ENCODE measurements at places on chromosomes 4 and X. TPM values are rescaled to one million over a fixed set of nuclear protein-coding genes. Genes with fewer than 3 reads are reported as not detected.
A peak's percentile ranks its signal among the peaks of the same experiment; 100 is the strongest.

GRCh38 chr4:186486172-186486571 lies 69.2 kb downstream of the MTNR1A start:
- DNase-seq: no peak
- no peaks in the 10 kb centered on the region for H3K36me3 ChIP-seq
- H3K27me3 ChIP-seq: no peaks in the 10 kb centered on the region
- H3K4me1 ChIP-seq: no peaks in the 10 kb centered on the region
- H3K27ac ChIP-seq: no peak overlapping the region

DNA sequence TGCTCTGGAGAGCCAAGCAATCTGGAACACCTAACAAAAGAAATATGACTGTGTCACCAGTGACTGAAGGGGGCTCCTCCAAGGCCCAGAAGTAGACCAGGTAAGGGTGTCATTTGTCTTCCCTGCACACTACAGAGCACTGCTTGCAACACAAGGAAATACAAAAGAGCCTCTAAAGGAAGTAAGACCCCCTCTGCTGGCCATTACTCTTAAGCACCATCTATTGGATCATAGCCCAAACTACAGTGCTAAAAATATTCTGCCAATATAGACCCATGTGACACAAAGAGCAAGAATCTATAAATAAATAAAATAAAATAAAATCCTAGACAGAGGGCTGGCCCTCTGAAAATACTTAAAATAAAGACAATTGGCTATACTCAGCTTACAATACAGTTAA lies 528.7 kb downstream of the TMA16 start:
- H3K36me3 ChIP-seq: no peaks in the 10 kb centered on the region
- DNase-seq: peak; percentile 72
- no peak overlapping the region for H3K4me3 ChIP-seq
- no peaks in the 10 kb centered on the region for H3K4me1 ChIP-seq
- no peaks in the 10 kb centered on the region for H3K27me3 ChIP-seq

DNA sequence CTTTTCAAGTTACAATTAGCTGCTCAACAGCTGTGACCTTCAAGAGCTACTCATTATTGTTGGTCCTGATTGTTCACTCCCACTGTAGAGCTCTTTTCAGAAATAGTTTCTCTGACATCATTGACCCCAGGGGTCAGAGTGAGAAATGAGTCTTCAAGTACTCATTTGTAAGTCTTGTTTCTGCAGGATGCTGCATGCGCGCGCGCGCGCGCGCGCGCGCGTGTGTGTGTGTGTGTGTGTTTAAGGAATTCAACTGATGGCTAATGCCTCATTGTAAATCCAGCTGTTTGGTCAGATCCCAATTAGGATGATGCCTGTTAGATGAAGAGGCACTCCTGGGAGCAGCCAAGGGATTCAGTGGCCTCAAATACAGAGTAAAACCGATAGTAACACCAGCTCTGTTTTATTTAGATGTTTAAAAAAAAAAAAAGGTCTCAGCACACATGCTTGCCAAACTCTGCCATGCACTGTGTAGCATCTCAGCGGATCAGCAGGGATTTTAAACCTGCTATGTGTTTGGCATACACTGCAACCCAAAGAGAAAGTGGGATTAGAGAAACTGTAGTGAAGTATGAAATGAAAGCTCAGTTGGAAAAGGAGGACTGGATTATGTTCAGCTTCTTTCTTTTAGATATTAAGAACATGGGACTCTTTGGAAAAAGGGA lies 332.3 kb downstream of the ADGRL3 start:
- H3K27ac ChIP-seq: no peak overlapping the region
- DNase-seq: no peak
- no peaks in the 10 kb centered on the region for H3K36me3 ChIP-seq

DNA sequence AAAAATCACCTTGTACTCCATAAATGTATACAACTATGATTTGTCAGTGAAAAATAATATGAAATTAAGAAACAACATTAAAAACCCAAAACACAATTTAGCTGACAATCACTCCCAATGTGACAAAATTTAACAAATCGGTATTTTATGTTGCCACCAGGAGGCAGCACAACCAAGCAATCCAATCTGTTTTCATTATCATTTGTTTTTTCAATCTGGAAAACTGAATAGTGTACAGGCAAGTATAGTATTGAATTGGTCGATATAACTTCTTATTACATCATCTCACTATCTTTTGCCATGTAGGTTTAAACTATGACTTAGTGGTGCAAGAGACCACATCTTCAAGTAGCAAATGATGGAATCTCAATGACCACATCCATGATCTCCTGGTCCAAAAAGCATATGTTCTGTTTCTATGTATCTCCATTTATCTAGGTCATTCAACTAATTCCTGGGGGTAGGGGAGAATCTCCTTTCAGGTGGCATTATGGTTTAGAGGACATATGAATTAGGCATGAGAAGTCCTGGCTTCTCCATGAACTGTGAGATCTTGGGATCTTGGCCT lies 112.9 kb upstream of the AGA start:
- no peak overlapping the region for H3K4me3 ChIP-seq
- no peaks in the 10 kb centered on the region for H3K4me1 ChIP-seq
- H3K27me3 ChIP-seq: no peaks in the 10 kb centered on the region
- H3K36me3 ChIP-seq: no peaks in the 10 kb centered on the region

- no peaks in the 10 kb centered on the region for H3K36me3 ChIP-seq
- H3K27ac ChIP-seq: no peak overlapping the region
- no peaks in the 10 kb centered on the region for H3K27me3 ChIP-seq
- DNase-seq: no peak
These were observed 324.7 kb downstream of the LDB2 start for GRCh38 chr4:16573739-16574138.

- peaks cover 12% of the 10 kb centered on the region for H3K4me1 ChIP-seq
- DNase-seq: peak; percentile 36
- H3K4me3 ChIP-seq: no peak overlapping the region
- no peaks in the 10 kb centered on the region for H3K36me3 ChIP-seq
These were observed 169.9 kb downstream of the SLIT2 start for GRCh38 chr4:20421603-20421985.

Gene SPANXA1
- total RNA-seq: not detected
